ENCODE measurements at places on chromosomes 4 and X.

DNA sequence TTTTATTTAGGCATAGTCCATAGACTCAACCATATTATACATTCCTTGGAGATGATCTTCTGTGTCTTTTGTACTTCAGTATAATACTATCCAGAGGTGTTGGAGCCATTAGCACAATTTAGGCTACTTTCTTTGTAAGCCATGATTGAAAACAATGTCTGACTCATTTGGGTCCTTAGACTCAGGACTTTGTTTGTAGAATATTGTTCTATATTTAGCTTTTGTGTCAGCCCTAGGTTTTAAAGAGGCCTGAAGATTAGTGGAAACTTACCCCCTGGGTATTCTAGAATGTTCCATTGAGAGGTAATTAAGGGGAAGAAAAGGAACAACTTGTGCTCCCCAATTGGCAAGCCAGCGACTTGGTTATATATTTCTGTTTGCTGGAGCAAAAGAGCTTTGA lies 145.2 kb upstream of the SCML1 start:
- DNase-seq, result no peak

DNA sequence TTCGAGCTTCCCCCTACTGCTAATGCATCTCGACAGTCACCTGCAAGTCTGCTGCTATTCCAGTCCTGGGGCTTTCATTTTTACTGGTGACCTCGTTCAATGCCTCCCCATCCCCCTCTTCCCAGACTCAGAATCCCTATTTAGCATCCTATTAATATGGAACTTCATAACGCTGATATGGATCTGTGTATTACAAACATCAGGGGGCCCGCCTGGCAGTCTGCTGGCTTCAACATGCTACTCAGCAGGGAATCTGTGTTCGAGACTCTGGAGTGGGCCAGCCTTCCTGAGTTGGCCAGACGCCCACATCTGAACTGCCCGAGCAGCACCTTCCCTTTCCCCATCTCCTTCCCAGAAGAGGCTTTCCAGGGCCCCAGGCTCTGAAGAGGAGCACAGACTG lies 173.9 kb upstream of the PPARGC1A start:
- peak; percentile 7 for DNase-seq

- peak; percentile 3 for DNase-seq
These were observed at the start of gene ARHGAP6 for GRCh38 chrX:11665168-11666111. TSS of gene ARHGAP6 (minus strand) at chrX:11665920. CDS start at chrX:11664828, 1,092 bp downstream.

DNA sequence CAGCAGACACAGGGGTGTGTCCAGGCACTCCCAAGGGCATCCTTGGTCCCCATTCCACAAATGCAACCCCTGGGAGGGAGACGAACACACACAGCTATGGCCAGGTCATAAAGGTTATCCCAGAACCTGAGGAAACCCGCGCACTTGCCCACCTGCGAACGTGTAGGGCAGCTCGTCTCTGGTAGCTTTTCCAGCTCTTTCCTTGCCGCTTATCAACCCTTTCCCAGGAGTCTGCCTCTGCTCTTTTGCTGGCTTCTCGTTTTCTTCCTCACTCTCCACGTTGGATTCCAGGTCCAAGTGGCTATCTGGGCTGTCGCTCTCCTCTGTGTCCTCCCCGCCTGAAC lies 13.5 kb downstream of the NOP14 start:
- no peak for DNase-seq

GRCh38 chrX:110442635-110443034 lies 84.0 kb downstream of the RTL9 start:
- peak; percentile 3 for DNase-seq

GRCh38 chr4:3193531-3194203 lies 55.3 kb upstream of the MSANTD1 start:
- DNase-seq, result no peak

- DNase-seq, result no peak
These were observed 460.9 kb upstream of the FAT1 start for GRCh38 chr4:187184508-187184907.

DNA sequence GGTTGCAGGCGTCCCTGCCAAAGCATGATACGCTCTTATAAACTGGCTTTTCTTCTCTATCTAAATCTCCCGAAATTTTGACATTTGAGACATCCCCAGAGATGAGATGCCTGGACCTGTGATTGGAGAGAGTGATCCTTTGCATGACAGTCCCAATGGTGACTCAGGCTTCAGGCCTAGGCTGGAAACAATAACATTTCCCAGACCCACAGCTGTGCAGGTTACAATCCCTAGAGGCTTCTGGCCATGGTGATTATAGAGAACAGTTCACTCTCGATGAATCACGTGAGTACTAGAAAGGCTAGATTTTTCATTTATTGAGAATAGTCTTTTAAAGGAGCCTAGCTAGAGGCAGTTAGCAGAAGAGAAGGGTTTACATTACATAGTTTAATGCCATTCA lies 75.9 kb downstream of the SPATA18 start:
- no peak for DNase-seq

DNA sequence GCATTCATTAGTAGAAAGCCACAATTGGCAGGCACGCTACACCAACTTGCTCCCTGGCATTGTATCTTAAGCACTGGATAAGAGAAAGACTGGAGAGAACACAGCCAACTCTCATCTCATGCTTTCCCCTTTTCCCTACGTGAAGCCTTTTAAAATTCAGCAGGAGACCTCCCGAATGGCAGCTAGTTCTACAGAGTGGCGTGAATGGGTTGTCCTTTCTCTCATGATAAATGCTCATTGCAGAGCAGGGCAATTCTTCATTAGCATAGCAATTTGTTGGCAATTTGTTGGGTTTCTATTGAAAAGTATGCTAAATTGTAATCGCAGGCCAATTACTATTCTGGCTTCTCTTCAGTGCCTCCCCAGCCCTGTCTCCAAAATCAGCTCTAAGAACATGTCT lies 48.0 kb downstream of the SEPTIN11 start:
- DNase-seq, result no peak

DNA sequence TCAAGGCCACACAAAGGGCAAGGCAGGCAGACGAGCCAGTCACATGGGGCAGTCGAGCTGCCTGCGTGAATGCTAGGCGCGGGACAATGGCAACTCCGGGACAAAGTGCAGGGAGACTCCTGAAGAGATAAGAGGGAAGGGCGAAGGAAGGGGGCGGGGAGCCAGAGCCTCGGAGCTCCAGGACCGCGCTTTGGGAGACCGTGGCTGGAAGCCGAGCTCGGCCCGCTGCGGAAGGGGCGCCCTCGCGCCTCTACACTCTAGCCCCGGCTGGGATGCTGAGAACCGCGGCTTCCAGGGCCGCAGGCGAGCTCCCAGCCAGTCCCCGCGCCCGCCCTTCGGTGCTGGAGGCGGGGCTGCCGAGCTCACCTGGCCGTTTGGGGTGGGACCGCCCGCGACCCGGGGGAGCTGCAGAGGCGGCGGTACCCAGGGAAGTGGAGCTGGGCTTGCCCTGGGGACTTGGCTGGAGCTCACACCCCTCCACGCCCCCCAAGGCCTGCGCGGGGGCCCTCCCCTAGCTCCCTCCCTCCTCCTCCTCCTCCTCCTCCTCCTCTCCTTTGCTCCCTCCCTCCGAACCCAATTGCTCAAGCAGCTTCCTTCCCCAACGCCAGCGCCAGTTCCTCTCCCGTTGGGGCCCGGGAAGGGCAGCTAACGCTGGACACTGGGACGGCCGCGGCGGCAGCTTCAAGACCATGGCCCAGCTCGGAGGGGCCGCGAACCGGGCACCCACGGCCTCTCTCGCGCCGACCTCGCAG lies at the start of gene SOWAHD:
TSS of gene SOWAHD (plus strand) at position 610 of the 752 bp plus-strand sequence. CDS start at position 690, 80 bp downstream.
- DNase-seq, result peak; percentile 29

GRCh38 chrX:57121162-57121755 lies at the start of gene SPIN2B:
TSS of gene SPIN2B (minus strand) at chrX:57121548.
- DNase-seq, result peak; percentile 66

DNA sequence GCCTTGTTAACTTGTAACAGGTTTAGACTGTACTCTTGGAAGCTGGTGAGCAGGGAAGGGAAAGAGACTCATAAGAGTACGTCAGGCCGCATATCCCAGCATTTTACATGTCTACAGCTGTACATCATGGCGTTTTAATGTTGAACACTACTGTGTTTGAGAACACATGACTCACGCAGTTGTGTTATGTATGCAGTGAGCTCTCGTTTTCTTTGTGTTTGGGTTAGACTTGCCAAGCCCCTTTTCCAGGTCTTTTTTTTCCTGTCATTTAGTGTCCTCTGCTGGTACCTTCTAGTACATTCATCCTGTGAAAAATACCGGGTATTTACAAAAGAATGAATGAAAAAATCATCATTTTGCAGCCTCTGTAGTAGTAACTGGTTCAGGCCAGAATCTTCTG lies 35.3 kb downstream of the SMS start:
- no peak for DNase-seq

DNA sequence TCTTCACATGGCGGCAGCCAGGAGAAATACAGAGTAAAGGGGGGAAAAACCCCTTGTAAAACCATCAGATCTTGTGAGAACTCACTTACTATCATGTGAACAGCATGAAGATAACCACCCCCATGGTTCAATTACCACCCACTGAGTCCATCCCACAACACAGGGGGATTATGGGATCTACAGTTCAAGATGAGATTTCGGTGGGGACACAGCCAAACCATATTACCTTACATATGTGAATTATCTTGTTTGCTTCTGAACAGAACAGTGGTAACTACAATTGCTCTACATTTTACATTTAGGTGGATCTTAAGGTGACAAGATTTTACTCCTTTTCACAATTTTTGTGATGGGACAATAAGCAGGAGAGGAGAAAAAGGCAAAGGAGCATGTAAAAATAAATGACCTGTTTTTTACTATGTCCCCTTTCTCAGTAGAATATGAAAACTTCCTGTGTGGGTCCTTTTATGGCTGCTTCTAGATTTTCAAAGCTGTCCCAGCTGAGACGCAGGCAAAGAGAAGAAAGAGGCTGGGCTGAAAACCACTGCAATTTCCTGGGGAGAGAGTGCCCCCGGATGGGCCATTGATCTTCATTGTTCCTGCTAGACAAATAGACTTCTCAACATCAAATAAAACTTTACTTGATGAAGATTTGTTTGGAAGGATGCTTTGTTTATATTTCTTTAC lies 45.9 kb upstream of the PGM2 start:
- DNase-seq, result no peak

GRCh38 chr4:548976-549375 lies 27.1 kb downstream of the TMEM271 start:
- DNase-seq, result no peak

- DNase-seq, result no peak
These were observed 93.1 kb downstream of the SORCS2 start for GRCh38 chr4:7285244-7286094.

GRCh38 chr4:149120331-149121022 lies 678.3 kb upstream of the NR3C2 start:
- DNase-seq, result no peak

GRCh38 chrX:55489314-55490009 lies at the start of gene USP51:
TSS of gene USP51 (minus strand) at chrX:55489848. CDS start at chrX:55488939, 909 bp downstream.
- DNase-seq, result no peak

DNA sequence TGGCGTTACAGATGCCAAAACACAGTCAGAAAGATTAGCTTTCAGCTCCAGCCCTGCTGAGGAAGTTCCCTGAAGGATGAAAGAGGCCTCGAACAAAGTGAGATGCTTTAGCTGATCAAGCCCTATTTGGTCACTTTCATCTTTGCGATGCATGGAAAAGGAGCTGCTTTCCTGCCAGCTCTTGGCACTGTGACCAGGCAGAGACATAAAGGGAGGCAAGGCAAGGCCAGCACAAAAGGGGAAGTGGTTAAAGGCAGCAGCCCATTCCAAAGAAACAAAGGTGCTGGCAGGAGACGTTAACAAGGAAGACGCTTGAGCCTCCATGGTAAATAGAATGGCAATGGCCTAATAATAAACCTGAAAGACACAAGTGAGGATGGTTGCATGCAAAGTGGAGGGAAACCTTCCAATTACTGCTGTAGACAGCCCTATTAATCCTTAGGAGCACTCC lies 617.1 kb upstream of the INTU start:
- DNase-seq, result no peak

GRCh38 chrX:41095908-41096307 lies 10.7 kb downstream of the USP9X start:
- no peak for DNase-seq

DNA sequence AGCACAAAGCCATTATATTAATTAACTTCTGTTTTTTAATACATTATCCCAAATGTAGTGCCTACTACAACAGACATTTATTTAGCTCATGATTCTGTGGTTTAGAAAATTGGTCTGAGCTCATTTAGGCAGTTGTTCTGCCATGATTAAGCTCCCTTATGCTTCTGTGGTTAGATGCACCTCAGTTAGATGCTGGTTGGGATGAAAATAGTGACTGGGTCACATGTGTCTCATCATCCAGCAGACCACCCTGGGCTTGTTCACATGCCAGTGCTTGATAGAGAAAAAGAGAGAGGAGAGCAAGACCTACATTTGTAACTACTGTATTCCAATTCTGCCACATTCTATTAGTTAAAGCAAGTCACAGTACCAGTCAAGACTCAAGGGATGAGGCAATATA lies 376.4 kb upstream of the GNPDA2 start:
- DNase-seq, result no peak

DNA sequence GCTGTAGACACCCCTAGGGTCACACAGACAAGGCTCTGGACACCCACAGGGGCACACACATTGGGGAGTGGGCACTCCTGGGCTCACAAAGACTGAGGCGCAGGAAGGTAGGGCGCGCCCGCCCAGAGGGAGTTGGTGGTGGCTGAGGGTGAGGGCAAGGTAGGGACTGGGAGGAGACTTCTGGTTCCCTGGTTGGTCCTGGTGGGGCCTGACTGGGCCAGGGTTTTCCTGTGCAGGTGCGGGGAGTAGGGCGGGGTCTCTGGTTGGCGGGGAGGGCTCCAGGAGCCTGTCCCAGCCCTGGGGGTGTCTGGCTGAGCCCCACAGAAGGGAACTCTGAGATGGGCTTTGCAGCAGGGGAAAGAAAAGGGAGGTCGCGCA lies 6.7 kb upstream of the WAS start:
- DNase-seq, result peak; percentile 28

GRCh38 chr4:183443655-183444213 lies 702 bp upstream of the CDKN2AIP start:
- peak; percentile 35 for DNase-seq

DNA sequence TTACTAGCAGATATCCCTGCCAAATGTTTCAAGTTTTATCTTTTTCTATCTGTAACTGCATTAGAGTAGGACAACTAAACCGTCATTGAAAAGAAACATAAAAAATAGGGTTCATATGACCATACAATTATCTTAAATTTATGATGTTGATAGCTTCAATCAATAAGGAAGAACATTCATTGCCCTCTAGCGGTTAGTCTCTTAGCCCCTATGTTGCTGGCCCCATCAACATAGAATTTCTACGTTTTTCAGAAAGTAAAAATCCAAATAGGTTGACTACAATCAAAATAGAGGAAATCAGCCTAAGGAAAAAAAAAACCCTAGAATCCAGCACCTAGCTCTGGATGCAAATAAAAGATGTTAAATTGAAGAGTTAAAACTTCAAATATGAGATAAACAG lies 225.1 kb upstream of the ITM2A start:
- DNase-seq, result no peak

GRCh38 chr4:6834867-6835266 lies 52.3 kb downstream of the KIAA0232 start:
- no peak for DNase-seq

- DNase-seq, result no peak
These were observed 971.7 kb downstream of the FAM133A start for GRCh38 chrX:94645726-94646125.

- no peak for DNase-seq
These were observed 10.9 kb downstream of the ARHGEF38 start for GRCh38 chr4:105563352-105563751.

All from NCI-H510A treated with DMSO at 0.1 percent for 48 hours (cell line).